Activated T-cell treated with anti-CD3 and anti-CD28 coated beads, Interleukin-2, amount 50 U/mL, for 72 hours (primary cell): ENCODE measurements at places on chromosomes 1 and 21. TPM values are rescaled to one million over a fixed set of nuclear protein-coding genes. Genes with fewer than 3 reads are reported as not detected.

GBP2 gene
- 356 TPM for total RNA-seq

LCE2A gene
- total RNA-seq: not detected

C1orf52 gene
- total RNA-seq: 23.3 TPM

AP4B1 gene
- total RNA-seq: 68.8 TPM

SOAT1 gene
- 34.8 TPM for total RNA-seq

AGT gene
- not detected for total RNA-seq

SHISA4 gene
- total RNA-seq: 0.94 TPM

SPRR3 gene
- not detected for total RNA-seq

ERRFI1 gene
- total RNA-seq: 2.6 TPM

CACNA1S gene
- not detected for total RNA-seq

USH2A gene
- not detected for total RNA-seq
